ENCODE measurements at places on chromosomes 2 and 18. TPM values are rescaled to one million over a fixed set of nuclear protein-coding genes. Genes with fewer than 3 reads are reported as not detected.

- no peak for DNase-seq
Observed at GRCh38 chr2:156017341-156017885, 315.1 kb downstream of the NR4A2 start.

Gene GPR39
- total RNA-seq, result 6.2 TPM

- DNase-seq, result no peak
Observed at GRCh38 chr2:126467367-126468054, 188.4 kb upstream of the GYPC start.

DNA sequence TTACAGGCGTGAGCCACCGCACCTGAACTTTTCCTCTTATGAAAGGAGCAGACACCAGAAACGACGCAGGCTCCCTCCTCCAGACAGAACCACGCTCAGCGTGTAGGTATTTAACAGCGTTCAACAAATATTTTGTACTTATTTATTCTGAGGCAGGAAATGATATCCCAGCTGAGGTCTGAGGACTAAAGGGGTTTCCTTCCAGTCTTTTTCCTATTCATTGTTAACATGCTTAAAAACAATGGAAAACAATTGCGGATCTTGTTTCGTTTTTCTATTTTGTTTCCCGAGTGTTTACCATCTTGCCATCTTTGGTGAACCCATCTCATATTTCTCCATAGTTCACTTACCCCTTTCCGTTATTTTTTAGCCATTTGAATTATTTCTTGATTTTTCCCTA is 43.7 kb upstream of the FOSL2 start:
- no peak for DNase-seq

- peak; percentile 86 for DNase-seq
Observed at GRCh38 chr18:35580701-35581539, 620 bp upstream of the GALNT1 start.

DNA sequence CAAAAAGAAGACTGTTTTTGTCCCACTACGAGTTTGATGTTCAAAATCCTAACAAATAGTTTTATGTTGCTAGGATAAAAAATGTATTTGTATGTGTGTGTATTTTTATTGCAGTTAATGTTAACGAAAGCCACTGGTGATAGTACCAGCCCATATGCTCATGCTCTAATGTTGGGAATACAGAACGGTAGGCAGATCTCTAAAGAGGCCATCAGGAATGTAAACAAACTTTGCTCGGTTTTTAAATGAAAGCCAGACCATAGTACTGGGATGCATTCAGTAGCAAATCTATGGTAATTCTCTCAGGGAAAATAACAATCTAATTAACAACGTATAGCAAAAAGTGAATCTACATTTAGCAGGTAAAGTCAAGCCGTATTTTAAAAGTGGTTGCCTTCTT is 208.1 kb downstream of the NEDD4L start:
- DNase-seq, result no peak

DNA sequence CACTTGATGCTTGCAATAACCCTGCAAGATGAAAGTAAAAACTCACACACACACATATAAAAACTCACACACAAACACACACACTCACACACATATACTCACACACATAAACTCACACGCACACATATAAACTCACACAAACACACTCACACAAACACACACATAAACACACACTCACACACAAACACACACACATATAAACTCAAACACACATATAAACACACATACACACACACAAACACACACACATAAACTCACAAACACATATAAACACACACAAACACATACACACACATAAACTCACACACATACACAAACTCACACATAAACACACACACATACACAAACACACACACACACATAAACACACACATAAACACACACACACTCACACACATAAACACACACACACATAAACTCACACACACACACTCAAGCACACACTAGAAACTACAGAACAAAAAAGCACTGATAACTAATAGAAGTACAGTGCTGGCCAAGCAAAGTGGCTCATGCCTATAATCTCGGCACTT is 117.7 kb upstream of the TEKT4 start:
- DNase-seq, result no peak

DNA sequence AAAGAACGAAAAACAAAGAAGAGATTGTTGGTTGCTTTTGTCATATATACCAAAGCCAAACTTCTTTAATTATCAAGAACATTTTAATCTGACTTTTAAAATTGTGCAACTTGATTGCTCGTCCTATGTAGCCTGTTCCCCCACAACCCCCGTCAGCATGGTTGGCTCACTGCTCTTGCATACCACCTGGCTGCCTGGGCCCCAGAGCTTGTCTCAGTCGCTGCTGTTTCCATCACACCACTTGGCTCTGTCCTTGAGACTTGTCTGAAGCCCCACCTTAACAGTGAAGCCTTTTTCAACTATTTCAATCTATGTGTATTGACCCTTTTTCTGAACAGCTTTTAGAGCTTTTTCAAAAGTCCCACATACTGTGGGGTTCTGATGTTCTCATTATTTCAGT is 270.8 kb downstream of the ZNF407 start:
- DNase-seq, result no peak

GRCh38 chr18:29164993-29165599 is 988.2 kb upstream of the CDH2 start:
- DNase-seq, result no peak

DNA sequence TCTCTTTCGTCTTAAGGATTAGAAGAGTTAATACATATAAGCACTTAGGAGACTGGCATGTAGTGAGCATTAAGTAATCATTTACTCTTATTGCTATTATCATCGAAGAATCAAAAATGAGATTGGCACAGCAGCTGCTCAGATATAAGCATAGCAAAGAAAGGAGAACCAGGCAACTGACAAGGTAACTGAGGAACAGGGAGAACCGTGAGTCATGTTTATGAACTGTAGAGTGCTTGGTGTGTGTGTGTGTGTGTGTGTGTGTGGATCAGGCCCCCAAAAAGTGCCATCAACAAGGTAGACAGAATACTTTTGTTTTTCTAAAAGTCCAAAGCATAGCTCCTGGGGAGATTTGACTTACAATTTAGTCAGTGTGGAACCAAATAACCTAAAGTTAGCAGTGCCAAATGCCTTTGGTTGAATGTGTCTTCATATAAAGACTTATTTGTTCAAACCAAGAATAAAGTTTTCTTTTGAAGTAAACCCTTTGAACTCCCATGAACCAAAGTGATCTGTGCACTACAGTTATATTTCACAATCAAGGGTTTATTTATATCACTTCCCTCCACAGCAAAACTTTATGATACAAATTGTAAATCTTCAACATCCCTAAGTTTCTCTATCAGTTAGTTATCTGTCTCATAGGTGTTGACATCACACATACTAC is 660.6 kb downstream of the NYAP2 start:
- DNase-seq, result no peak

DNA sequence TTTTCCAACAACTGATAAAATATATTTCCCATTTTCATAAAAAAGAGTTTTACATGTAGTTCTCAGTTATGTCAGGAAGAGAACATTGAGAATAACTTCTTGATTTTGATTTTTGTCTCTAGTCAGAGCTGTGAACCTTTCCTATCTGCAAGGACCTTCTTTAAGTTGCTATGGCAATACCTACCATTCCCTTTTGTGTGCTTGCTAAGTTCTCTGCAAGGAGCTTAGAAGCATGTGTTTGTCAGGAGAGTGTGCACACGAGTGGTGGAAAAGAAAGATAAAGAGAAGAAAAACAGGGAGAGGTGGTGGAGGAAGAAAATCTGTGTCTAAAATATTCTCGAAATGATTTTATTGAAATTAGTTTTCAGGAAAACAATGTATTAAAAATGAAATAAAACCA is 140.3 kb upstream of the SLC8A1 start:
- DNase-seq, result peak; percentile 0

- DNase-seq, result peak; percentile 47
Observed at GRCh38 chr2:5562426-5562825, 129.8 kb upstream of the SOX11 start.

- no peak for DNase-seq
Observed at GRCh38 chr2:99660616-99661406, 171.0 kb upstream of the REV1 start.

DNA sequence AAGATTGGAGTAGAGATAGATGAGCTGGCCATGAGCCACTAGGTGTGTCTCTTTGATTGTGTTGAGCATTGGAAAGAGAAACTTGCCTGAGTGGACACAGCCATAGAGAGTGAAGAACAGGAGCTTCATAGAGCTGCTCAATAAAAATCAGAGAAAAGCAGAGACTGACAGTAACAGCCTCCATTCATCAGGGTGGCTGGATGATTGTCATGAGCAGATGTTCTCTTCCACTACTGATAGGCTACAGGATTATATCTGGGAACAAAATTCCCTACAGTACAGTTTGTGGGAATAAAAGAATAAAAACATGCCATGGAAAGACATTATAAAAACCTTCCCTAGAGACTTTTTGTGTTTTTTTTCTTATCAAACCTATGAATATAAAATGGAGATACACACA is 404.8 kb upstream of the ACVR2A start:
- no peak for DNase-seq

Data from H7 (cell line).